ENCODE measurements at places on chromosomes 7 and 10. TPM values are rescaled to one million over a fixed set of nuclear protein-coding genes. Genes with fewer than 3 reads are reported as not detected.
A peak's percentile ranks its signal among the peaks of the same experiment; 100 is the strongest.

DNA sequence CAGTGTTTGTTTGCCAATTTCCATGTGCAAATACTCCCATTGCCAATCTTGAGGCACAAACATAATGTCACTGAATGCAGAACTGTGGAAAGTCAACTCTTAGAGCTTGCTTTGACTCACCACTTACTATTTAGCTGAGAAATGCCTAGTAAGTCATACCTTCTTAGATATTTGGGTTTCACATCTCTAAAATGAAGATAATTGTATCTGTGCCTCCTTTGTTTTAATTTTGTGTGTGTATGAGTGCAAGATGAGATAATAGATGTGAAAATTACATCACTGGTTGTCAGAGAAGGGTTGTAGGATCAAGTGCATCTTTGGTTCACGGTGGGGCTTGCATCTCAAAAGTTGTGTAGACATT, 407.5 kb downstream of the INHBA start:
- no peak for DNase-seq

- peak; percentile 86 for DNase-seq
Observed at GRCh38 chr7:76089865-76090475, 42.1 kb downstream of the MDH2 start.

DNA sequence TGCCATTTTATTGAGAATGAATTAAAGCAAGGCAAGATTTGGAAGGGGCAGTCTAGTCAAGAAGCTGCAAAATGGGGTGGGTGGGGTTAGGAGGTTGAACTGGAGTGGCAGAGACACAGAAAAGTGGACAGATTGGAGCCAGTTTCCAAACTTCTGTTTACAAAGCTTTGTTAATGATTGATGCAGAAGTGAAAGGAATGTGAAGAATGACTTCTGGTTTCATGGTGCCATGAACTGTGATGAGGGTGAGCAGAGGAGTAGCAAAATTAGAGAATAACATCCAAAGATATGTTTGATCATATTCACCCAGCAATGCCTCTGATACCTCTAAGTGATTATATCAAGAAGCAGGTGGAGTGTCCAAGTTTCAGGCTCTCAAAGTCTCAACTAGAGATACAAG, 1118.0 kb upstream of the C7orf33 start:
- DNase-seq = no peak

DNA sequence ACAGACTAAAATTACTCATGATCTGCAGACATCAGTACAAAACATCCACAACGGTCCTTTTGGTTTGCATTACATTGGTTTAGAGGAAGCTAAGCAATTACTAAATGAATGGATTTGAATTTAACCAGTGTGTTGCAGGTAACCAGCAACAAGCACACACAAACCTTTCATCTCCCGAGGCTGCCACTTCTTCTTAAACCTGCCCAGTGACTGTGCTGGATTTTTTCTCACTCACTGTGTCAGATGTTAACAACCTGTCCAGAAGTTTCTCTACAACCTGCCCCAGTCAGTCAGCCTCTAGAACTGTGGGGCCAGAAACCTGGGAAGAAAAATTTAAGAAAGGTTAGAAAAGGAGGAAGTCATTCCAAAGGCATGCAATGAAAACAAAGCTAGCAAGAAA, 2.4 kb upstream of the MEOX2 start:
- DNase-seq = no peak

- peak; percentile 67 for DNase-seq
Observed at GRCh38 chr7:150876817-150877526, 24.7 kb downstream of the AOC1 start.

- no peak for DNase-seq
Observed at GRCh38 chr10:77456414-77456813, 181.2 kb downstream of the KCNMA1 start.

- no peak for DNase-seq
Observed at GRCh38 chr10:114523876-114524275, 119.6 kb upstream of the AFAP1L2 start.

DNA sequence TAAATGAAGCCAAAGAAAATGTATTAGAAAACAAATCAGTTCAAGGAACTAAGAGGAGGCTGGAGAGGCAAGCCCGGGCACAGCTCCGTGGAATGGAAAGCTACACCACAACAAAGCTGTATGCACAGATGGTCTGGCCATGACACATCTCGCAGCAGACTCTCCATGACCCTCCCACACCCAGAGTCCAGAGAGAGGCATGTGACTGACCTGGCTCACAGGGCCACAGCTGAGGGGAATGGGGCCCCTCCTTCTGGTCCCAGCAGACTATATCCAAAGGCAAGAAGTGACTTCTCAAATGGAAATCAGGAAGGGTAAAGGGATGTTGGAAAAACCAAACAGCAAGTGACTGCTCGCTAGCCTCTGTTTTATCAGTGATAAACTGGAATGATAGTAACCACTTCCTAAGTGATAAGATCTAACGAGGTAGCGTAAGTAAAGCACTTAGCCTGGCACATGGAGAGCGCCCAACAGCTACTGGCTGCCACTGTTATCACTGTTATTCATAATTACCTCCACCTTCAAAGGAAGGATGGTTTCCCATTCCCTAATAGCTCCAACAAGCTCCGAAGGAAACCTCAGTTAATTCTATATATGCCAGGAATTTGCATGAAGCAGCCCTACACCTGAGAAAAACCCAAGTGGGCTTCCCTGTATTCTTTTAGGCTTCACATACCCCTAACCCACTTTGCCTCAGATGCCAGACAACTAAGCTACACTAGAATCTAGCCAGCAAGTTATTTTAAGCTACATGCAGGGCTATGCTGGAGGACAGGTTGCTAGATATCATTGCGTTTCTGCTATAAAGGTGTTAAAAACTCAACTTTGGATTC, 8.4 kb downstream of the OSBPL3 start:
- DNase-seq = peak; percentile 76

DNA sequence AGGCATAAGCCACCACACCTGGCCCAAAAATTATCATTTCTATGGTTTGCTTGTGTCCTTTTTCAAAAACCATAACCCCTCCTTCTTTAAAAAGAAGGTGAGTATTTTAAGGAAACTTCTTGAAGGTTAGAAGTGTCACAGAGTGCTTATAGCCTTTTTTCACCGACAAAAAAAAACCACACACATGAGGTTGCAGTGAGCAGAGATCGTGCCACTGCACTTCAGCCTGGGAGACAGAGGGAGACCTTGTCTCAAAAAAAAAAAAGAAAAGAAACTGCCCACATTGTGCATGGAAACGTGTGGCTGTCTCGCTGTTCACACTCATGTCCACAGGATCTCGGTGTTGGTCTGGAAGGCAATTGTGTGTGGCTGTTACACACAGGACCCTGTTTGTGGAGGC, 157.4 kb upstream of the PFKP start:
- no peak for DNase-seq

DNA sequence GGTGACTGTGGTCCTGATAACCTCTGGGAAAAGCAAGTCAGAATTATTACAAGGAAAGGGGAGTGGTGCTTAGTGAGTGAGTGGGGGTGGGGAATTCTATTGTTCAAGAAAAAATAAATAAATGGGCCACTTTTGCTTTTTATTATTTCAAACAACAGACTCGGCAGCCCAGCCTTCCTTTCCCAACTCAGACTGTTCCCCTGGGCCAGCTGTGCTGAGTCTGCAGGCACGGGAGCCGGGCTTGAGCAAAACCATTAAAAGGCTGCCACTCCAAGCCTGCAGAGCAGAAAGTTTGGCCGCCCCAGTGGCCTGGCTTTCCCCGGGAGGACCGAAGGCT, 90.0 kb downstream of the PLXNA4 start:
- no peak for DNase-seq

DNA sequence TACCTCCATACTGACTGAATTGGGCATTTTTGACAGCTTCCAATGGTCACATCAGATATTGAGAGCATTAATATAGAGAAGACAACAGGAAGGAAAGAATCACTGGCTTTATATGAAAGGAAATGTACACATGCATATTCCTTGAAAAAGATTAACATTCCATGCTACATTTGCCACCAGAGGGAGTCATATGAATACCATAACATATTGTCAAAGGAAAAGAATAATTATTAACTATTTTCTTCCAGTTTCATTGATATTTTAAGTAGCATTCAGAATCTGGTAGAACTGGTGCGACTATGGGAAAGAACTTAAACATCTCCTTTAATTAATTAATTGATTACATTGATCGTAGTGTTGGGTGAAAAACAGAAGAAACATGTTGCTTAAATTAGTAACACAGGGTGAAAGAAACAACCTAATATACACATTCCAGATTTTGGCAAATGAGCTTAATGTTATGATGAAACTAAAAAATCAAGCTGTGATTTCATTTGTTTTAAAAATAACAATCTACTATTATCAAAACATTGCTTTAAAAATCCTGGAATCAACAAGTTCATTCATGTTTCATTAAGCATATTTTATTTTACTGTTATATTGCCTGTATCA, 71.5 kb downstream of the GPR85 start:
- no peak for DNase-seq

- no peak for DNase-seq
Observed at GRCh38 chr10:43304687-43305333, 37.9 kb upstream of the RASGEF1A start.

- DNase-seq = no peak
Observed at GRCh38 chr7:80385508-80385907, 126.4 kb downstream of the GNAT3 start.

GRCh38 chr7:74294191-74294998, 5.2 kb downstream of the CLIP2 start:
- DNase-seq = no peak

DNA sequence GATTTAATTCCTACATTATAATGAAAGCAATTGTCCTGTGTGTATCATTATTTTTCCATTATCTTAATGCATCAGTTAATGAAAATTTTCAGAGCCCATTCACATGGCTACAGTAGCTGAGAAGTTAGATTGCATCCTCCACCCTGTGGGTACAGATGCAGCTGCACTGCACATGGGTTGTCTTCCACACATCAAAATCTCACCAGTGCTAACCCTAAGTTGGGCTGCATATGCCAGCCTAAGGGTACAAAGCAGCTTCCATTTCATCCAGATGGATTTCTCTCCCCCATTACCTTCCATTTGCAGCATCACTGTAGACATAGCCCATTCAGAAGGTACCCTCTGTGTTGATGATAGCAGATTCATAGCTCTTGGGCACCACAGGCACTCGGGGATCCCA, 74.7 kb upstream of the WDR11 start:
- no peak for DNase-seq

- no peak for DNase-seq
Observed at GRCh38 chr7:134068670-134069069, 58.5 kb upstream of the LRGUK start.

DNA sequence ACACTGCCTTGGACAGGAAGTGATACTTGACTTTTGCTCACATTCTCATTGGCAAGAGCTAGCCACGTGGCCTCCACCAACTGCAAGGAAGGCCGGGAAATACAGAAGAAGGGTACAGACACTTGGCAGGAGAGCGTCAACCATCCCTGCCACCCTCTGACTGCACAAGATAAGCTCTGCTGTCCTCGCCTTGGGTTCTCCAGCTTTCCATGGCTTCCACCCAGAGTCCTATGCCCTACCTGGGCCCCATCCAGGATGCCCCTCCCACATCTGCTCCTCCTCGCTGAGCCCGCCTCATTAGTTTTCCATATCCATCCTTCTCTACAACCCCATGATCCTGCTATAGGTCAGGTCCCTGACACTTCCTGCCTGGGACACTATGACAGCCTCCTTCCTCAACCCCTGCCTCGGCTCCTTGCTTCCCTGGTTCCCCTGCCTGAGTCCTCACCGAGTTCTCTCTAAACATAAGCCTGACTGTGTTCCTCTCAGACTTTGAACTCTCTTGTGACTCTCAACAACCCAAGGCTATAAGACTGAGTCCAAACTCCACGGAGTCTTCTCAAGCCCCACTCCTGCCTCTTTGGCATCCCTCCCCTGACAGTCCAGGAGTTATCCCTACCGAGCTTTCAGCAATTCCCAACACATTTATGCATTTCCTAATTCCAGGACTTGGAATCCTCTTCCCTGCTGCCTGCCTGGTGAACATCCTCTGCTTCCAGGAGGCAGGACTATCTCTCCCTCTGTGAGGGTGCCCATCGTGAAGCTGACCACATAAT, 23.2 kb upstream of the GDF10 start:
- no peak for DNase-seq

DNA sequence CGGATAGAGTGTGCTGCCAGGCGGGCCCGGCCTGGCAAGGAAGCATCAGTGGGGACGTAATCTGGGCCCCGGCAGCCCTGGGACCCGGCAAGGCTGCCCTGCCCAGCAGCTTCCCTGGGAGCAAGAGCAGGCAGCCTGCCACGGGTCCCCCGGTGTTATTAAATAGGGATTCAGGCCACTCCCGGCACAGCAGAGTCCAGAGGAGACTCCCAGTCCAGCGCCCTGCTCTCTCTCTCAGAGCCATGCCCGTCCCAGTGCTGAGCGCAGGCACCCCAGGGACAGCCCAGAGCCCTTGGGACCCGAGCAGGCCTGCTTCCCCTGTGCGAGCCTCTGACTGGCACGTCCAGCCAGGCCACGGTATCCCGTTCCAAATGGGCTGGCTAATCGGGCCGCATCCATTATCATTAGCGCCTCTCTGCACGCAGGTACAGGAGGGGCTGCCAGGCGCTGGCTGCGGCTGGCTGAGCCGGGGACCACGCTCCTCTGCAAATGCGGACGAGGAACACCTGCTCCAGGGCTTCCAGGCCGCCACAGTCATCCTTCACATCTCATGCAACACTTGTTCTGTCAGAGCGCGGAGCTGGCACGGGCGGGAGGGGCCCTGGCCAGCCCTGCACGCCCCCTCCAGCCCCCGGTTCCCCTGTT, 344.2 kb upstream of the MKI67 start:
- DNase-seq = no peak

- DNase-seq = no peak
Observed at GRCh38 chr7:140881507-140882228, 43.1 kb downstream of the BRAF start.

- DNase-seq = no peak
Observed at GRCh38 chr10:8006274-8006999, 48.1 kb upstream of the GATA3 start.

DNA sequence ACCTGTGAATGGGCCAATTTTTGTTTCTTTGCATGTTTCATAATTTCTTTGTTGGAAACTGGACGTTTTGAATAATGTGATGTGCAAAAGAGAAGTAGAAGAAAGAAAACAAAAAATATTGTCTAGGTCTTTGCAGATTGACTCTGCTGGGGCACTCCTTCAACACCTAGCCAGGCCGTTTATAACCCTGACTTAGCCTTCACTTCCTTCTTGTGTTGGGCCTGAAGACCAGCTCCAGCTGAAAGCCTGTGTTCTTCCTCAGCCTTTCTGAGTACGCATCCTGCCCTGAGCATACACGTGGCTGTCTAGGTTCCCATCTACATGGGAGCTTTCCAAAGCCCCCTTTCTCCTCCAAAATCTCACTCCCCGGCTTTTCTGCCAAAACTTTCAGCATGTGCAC, 41.9 kb downstream of the LMTK2 start:
- DNase-seq = no peak

- peak; percentile 70 for DNase-seq
Observed at GRCh38 chr7:131188367-131189339, 139.0 kb upstream of the MKLN1 start.

- DNase-seq = no peak
Observed at GRCh38 chr10:71210542-71210871, 1.9 kb upstream of the UNC5B start.

Gene CALHM2
- total RNA-seq = 54.1 TPM

Gene LEP
- total RNA-seq = not detected

Gene NEBL
- total RNA-seq = 21.9 TPM

Gene OPALIN
- total RNA-seq = not detected

Measured in PC-9 (cell line).